ENCODE measurements at places on chromosomes 16 and 17. TPM values are rescaled to one million over a fixed set of nuclear protein-coding genes. Genes with fewer than 3 reads are reported as not detected.

GRCh38 chr17:11598274-11599221 lies at the start of gene DNAH9:
Gene DNAH9, plus strand, starts transcription at chr17:11598470. Its CDS starts 29 bp downstream, at chr17:11598499.
- no peak for DNase-seq

The CDRT15L2 gene
- total RNA-seq: not detected

DNA sequence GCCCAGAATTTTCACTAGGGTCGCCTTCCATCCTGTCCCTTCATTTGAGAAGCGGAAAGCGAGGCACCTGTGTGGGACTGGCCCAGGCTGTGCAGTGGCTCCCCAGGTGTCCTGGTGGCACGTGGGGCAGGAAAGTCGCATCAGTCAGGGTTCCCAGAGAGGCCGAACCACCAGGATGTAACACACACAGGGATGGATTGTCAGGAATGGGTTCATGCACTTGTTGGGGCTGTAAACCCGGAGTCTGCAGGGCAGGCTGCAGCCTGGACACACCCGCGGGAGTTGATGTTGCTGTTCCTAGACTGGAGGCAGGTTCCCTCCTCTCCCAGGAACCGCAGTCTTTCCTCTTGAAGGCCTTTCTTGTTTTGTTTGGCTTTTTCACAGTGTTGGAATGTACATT lies 30.7 kb upstream of the RPTOR start:
- DNase-seq: peak; percentile 70

The TTYH2 gene
- total RNA-seq: 2.4 TPM

DNA sequence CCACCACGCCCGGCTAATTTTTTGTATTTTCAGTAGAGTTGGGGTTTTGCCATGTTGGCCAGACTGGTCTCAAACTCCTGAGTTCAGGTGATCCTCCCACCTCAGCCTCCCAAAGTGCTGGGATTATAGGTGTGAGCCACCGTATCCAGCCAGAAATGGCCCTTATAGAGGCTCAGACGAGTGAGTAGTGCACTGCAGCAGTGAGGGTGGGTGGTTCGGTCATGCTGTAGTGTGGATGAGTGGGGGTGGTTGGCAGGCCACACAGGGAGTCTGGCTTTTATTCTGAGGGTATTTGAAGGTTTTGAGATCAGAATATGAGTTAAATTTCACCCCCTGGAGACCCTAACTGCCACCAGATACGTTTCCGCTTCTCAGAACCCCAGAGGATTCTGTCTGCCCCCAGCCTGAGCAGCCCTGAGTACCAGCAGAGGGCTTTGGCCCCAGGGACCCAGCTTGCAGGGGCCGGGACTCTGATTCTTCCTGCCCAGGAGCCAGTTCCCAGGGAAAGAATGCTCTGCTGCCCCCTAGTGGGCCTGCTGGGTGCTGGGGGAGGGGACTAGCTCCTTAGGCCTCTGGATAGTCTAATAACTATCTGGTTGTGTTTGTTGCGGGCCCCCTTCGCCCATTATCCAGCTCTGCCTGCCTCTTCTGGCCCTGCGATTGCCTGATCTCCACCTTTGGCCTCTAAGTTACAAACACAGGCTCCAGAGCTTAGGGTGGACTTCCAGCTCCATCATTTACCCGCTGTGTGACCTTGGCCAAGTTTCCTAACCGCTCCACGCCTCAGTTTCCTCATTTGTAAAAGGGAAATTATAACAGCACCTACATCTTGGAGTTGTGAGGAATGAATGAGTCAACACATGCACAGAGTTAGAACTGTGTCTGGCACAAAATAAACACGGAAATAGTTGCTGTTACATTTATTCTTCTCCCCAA lies 2.0 kb downstream of the ZNF771 start:
- DNase-seq: peak; percentile 87

The OTOA gene
- 0.09 TPM for total RNA-seq

- no peak for DNase-seq
Observed at GRCh38 chr17:49082231-49082630, 50.3 kb upstream of the B4GALNT2 start.

DNA sequence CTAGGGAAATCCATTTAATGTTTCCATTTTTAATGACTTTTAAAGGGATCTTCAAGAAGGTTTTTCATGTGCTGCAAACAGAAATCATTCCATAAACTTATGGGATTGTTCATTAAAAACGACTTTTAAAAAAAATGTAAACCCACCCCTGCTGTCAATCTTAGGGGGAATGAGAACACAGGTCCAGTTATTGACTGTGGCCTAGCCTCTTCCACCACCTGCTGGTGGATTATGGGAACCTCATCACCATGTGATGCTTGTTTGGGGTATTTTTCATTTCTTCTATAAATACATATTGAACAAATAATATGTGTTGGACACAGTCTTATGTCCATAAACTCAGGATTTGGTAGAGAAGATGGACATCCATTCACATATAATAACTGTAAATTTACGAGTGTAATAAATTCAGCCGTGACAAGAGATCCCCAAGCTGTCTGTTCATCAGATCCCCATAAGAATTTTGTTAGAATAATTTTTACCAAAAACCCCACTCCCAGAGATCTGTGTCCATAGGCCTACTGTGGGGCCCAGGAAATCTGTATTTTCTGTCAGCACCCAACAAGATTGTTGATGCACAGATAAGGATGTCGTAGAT lies 42.0 kb upstream of the TMC5 start:
- DNase-seq: peak; percentile 76

The TLCD3B gene
- total RNA-seq: 0.18 TPM

The MEIOC gene
- not detected for total RNA-seq

The HAP1 gene
- total RNA-seq: under 0.01 TPM

GRCh38 chr17:32126746-32127145 lies 15.6 kb upstream of the RHOT1 start:
- DNase-seq: no peak

The CPNE7 gene
- 0.65 TPM for total RNA-seq

DNA sequence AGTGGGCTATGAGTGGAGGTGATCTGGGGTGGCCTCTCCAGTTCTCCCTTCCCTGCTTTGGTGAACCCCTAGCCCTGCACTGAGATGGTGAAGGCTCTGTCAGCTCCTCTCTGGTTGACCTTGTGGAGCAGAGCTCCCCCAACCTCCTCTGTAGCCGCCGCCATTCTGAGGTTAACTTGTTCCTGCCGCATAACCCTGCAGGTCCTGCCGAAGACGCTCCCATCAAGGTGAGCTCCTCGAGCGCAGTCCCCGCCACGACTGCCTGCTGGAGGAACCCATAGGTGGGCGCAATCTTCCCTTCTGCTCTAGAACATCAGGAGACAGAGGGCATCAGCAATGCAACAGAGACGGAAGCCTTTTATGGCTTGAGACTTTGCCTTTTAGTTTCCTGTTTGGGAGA lies 15.2 kb upstream of the SLC47A2 start:
- DNase-seq: no peak

GRCh38 chr16:82899731-82900450 lies 273.1 kb downstream of the CDH13 start:
- DNase-seq: peak; percentile 44

DNA sequence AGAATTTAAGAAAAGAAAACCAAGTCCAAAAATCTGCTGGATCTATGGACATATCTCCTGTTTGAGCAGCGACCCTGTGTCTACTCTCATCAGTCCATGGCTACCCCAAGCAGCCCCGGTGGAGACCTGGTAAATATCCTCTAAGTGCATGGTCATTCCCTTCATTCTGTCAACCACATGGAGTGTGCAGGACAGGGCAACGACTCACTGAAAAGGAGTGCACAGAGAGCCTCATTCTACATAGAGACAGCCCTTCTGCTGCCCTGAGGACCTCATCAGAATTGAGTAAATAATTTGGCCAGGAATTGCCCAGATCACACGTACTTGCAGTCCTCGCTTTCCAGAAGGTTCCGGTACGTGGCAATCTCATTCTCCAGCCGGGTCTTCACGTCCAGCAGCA lies 3.0 kb downstream of the KRT38 start:
- DNase-seq: no peak

Data from fibroblast of the aortic adventitia (primary cell).